ENCODE measurements at places on chromosomes 6 and 20.

GRCh38 chr6:75290136-75290945, 5.7 kb upstream of the TMEM30A start:
- no peak for DNase-seq

DNA sequence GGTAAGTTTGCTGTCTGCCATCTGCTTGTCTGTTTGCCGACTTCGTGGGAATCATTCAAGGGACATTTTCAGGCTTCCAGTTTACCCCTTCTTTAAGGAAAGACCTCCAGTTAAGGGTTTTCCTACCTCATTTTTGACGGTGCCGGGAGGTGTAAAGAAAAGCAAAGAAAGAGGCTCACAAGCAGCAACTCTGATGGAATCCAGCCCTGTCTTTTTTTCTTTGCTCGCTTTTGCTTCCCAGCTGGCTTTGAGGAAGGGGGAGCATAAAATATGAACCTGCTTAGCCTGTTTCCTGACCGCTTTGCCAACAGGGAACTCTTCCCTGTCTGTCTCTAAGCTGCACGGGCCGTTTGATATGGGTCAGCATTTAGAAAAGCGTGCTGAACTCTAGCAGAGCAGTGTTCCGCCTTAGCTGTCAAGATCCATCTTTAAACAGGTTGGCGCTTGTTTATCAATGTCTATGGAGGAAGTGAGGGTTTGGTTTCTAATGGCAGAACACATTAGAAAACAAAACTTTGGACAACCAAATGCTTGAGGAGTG, 13.8 kb downstream of the SYTL3 start:
- no peak for DNase-seq

GRCh38 chr6:83860782-83861495, 1.4 kb downstream of the CYB5R4 start:
- DNase-seq: no peak

GRCh38 chr20:38229376-38230252, 30.9 kb downstream of the KIAA1755 start:
- DNase-seq: no peak

- DNase-seq: no peak
Measured at GRCh38 chr20:4953881-4954280, 47.4 kb downstream of the SLC23A2 start.

DNA sequence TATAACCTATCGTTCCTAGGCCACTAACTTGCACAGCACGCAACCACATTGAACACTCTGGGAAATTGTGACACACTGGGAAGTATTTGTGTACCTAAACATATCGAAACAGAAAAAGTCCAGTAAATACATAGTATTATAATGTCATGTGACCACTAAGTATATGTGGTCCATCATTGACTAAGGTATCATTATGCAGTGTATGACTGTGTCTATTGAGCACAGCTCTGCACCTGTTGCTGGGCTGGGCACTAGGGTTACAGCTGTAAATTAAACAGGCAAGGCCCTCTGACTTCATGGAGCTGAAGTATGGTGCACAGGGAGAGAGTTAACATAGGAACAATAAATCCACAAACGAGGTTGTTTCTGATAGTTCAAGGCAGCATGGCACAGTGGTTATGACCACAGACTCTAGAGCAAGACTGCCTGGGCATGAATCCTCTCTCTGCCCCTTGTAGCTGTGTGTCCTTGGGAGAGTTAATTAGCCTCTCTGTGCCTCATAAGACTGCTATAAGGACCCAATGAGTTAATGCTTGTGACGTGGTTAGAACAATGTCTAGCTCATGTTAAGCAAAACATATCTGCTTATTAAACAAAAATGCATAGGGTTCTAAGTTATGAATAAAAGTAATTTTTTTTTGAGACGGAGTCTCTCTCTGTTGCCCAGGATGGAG, 10.6 kb downstream of the BCAS1 start:
- no peak for DNase-seq

GRCh38 chr6:39114388-39114703, 640 bp downstream of the SAYSD1 start:
- no peak for DNase-seq

GRCh38 chr20:47379433-47380150, 23.1 kb upstream of the ZMYND8 start:
- no peak for DNase-seq

GRCh38 chr20:39253051-39253755, 291.1 kb downstream of the DHX35 start:
- no peak for DNase-seq
